CD4-positive, alpha-beta T cell treated with Interleukin-1 beta for 1 hour (primary cell): ENCODE measurements at places on chromosomes 2 and 18.
A peak's percentile ranks its signal among the peaks of the same experiment; 100 is the strongest.

GRCh38 chr2:224885836-224886547 is 156.3 kb downstream of the DOCK10 start:
- no peak for DNase-seq

- no peak for DNase-seq
These were observed 340.3 kb downstream of the PLCL1 start for GRCh38 chr2:198144660-198145059.

DNA sequence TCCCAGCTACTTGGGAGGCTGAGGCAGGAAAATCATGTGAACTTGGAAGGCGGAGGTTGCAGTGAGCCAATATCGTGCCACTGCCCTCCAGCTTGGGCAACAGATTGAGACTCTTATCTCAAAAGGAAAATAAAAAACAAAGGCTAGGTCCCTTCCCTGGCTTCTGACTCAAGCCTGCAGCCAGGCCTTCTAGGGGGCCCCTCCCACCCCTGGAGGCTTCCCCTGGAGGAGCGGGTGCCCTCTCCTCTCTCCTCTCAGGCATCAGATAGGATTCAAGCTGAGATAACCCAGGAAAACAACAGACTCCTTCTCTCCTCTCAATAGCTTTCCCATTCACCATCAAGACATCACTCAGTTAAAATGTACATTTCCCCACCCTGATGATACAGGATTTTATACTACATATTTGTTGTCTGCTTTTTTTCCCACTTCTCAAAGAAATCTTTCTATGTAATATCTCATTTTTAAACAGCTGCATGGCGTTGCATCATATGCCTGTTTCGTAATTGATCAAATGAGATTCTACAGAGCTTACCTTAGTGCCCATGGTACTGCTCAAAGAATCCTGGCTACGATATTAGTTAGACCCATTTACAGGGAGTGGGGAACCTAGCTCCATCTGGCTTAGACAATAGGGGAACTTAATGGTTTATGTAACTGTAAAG is 20.6 kb upstream of the C2orf72 start:
- no peak for DNase-seq

GRCh38 chr2:200767111-200767885 is 44.4 kb upstream of the BZW1 start:
- no peak for DNase-seq

DNA sequence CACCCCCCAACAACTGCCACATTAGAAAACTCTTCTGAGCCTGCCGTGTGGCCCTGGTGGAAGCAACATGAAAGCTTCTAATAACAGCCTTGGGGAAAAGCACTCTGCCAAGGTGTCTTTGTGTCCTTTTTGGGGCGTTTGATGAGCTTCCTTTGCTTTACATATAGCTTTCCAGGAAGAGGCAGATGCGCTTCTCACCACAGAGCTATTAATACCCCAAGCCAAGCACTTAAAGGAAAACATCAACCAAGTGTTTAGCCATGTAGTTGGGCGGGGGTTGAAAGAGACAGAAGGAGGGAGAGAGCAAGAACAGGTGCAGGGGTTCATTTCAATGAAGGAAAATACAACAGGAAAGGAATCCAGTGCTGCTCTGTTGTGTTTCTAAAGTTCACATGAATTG is 176.1 kb downstream of the VAPA start:
- DNase-seq = no peak

DNA sequence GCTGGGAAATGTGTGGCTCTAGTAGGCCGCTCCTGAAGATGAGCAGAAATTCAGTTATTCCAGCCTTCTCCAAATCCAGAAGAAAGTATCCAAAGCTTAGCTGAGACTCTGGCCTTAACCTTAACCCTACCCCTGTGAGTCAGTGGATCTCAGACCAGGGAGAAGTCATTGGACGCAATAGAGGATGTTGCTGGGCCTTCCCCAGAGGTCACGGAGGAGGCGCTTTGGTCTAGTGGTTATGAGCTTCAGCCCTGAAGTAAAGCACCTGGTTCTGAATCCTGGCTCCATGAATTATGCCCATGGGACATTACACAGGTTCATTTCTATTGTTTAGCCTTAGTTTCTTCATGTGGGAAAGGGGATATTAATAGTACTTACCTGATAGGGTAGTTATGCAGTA is 24.0 kb downstream of the PKDCC start:
- no peak for DNase-seq

DNA sequence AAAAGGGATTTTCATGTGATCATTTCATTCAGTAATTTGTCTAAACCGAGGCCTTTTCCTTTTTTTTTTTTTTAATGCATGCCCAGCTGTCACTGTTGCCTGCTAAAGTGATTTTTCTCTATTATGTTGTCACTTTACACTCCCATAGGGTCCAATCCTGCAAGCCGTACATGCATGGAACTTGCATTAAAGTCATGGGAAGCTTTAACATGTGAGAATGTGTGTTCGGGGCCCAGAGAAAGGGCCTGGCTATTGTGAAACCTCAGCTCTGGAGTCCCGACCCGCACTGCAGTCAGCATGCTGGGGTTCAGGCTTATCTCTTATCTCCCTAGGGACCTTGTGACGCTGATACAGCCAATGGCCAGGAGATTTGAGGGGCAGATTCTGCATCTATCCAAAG is 474.6 kb downstream of the SLC4A3 start:
- no peak for DNase-seq

DNA sequence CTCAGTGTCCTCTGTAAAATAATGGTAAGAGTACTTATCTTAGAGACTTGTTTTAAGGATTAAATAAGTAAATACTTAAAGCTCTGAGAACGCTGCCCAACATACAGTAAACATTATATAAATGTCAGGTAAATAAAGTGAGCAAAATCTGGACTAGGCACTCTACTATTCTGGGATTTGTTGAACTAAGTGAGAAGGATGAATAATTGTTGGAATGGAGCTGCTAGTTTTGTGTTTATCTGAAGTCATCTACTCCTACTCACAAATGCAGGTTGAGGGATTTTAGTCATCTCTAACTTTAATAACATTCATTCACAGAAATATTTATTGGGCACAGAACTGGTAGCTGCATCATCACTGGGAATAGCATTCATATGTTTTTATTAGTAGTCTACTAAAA is 103.4 kb downstream of the MEIS1 start:
- no peak for DNase-seq

- no peak for DNase-seq
These were observed 119.3 kb downstream of the SETBP1 start for GRCh38 chr18:44799907-44800421.

DNA sequence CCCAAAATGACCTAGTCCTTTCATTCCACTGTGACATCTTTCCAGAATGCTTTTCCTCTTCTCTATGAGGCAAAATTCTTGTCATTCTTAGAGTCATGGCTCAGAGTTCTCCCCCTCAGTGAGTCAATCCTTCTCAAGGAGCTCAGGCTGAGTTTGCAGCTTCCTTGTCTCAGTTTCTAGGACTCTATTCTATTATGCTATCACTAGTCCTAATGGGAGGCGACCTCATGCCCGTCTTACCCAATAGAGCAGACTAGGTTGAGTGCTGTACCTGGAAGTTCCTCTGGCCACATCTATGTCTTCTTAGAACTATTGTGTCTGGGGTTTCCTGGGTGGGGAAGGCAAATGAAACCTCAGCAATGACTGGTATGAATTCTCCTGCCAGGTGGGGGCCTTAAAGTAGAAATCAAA is 51.5 kb downstream of the HAUS1 start:
- peak; percentile 68 for DNase-seq

- no peak for DNase-seq
These were observed 53.4 kb upstream of the PROKR1 start for GRCh38 chr2:68589963-68590362.

- DNase-seq = no peak
These were observed 836.3 kb upstream of the ACVR2A start for GRCh38 chr2:147008481-147008880.

DNA sequence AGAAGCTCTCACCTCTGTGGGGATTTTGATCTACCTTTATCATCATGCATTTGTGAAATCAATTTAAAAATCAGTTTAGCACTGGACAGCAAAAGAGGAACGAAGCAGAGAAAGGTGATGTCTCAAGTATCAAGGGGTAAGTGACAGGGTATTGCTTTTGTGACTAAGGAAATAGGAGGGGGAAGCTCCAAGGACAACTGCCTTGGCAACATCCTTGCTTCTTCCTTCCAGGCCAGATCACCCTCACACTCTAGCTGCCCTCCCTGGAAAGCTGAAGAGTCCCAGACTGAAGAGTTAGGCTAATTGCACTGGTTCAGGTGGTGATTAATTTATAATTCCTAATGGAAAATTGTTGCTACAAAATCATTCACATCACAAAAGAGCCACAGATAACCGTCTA is 859.1 kb upstream of the ACVR2A start:
- DNase-seq = no peak

GRCh38 chr2:158115202-158115767 is 13.6 kb downstream of the UPP2 start:
- DNase-seq = no peak

GRCh38 chr2:172086241-172087206 is 1.2 kb downstream of the DLX1 start:
- peak; percentile 58 for DNase-seq

- peak; percentile 72 for DNase-seq
These were observed 665 bp downstream of the MCM6 start for GRCh38 chr2:135875491-135876065.

DNA sequence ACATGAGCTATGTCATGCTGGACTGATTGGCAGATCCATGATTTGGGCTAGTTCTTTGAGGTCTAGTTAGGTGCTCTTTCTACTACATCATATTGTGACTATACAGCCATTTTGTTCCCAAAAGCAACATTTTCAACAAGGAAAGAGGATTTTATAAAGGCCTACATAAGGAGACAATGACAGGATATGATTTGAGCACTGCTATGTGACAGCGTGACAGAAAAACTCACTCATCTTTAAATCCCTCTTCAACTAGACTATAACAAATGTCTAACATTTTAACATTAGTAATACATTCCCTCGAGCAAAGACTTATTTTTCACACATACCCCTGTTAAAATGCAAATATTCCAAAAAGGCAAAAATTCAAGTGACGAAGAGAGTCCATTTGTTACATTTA is 209.6 kb upstream of the CHST9 start:
- DNase-seq = no peak

DNA sequence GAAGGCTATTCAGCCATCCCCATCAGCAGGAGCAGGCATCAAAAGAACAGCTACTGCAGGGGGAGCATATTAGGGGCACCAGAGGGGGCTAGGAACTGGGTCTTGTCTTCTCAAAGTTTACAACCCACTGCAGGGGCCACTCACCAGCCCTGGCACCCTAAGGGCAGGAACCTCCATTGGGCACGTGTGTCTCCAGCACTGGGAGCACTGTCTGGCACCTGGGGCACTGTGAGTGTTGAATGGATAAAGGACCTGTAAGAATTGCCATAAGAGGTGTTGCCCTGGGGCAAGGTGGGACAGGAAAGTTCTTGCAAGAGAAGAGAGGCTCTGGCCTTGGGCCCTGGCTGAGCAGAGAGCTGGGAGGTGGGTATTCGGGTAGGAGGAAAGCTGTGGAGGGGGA is 1.4 kb upstream of the STEAP3 start:
- no peak for DNase-seq

- no peak for DNase-seq
These were observed 10.9 kb downstream of the PSD4 start for GRCh38 chr2:113184531-113185230.

DNA sequence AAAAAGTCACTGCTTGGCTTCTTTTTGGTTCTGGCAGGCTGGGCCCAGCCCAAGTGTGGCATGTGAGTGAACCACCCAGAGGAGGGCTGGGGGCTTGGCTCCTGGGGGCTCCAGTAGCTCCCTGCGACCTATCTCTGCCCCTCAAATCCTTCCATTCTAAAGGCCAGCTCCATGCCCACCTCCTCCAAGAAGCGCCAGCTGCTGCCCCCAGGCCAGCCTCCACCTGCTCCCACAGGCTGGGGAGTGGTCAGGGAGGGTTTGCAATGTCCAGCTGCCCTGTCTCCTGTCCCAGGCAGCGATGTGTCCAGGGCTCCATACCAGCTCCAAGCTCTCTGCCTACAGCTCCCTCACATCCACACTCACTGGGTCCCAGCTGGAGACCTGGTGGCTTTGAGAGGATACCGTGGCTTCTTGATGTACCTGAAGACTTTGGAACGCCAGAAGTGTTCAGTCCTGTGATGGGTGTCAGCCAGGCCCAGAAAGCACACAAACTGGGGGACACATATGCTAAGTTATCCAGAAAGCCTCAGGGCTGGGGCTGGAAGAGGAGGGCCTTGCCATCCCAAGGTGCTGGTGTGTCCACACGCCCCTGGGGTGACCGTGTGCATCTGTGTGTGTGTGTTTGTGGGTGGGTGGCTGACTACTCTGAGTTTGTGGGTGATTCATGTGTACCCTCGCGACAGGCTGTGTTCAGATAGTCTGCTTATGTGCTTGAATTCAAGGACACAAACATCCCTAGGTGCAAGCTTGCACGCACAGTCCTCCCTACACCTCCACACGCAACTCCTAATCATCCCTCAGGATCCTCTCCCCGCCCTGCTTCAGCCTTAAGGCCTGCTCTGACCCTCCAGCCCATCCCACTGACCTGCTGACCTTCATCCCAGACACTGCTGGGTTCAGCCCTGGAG is 33.4 kb downstream of the ZFP36L2 start:
- DNase-seq = no peak

DNA sequence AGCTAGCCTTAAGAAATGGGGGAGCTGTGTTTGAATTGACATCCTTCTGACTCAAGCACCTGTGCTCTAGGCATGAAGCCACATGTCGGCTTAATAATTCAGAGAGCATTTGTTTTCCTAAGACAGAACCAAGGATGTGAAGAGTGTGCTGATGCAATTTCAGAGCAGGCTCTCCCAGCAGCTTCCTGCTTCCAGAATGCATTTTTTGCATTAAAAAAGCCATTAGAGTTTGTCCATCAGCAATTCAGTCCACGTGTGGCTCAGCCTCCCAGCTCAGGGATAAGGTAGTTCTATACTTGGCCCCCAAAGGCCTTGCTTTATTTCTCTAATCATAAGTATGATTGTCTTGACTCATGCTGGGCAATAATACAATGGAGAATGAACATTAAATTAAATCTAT is 37.7 kb downstream of the DOCK10 start:
- DNase-seq = no peak

- peak; percentile 27 for DNase-seq
These were observed 150.6 kb downstream of the PRPF40A start for GRCh38 chr2:152566728-152567069.

DNA sequence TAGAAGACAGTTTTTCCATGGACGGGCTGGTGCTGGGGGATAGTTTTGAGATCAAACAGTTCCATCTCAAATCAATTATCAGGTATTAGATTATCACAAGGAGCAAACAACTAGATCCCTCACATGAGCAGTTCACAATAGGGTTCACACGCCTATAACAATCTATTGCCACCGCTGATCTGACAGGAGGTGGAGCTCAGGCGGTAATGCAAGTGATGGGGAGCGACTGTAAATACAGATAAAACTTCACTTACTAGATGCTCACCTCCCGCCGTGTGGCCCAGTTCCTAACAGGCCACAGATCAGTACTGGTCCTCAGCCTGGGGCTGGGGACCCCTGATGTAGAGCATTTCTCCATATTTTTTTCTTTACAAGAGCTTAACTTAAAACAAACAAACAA is 203.6 kb downstream of the CDH7 start:
- DNase-seq = no peak
